A549 treated with ZK216348 at 1 μM for 4 hours (cell line): ENCODE measurements at places on chromosomes 4 and X. TPM values are rescaled to one million over a fixed set of nuclear protein-coding genes. Genes with fewer than 3 reads are reported as not detected.

The PHF8 gene
- 9.4 to 14.6 TPM (median 12.8 TPM) in 5 replicates for total RNA-seq

The UNC5C gene
- total RNA-seq, result not detected in 5 replicates

The MAGEA10 gene
- total RNA-seq, result not detected in 5 replicates

The MAGEB10 gene
- not detected in 5 replicates for total RNA-seq

The OTC gene
- not detected in 5 replicates for total RNA-seq

The SPARCL1 gene
- not detected in 5 replicates for total RNA-seq

The EPGN gene
- total RNA-seq, result not detected in 5 replicates

The SSX4 gene
- not detected in 5 replicates for total RNA-seq

The POU3F4 gene
- total RNA-seq, result not detected in 5 replicates

The CT83 gene
- total RNA-seq, result not detected in 5 replicates

The PCSK1N gene
- 14.2 to 57.6 TPM (median 52.0 TPM) in 5 replicates for total RNA-seq

The OPRPN gene
- not detected in 5 replicates for total RNA-seq

The CHRDL1 gene
- not detected in 5 replicates for total RNA-seq

The RBMX2 gene
- 29.3 to 37.8 TPM (median 30.7 TPM) in 5 replicates for total RNA-seq

The CT55 gene
- not detected in 5 replicates for total RNA-seq

The FAM241A gene
- total RNA-seq, result 0.53 to 1.2 TPM (median 0.91 TPM) in 5 replicates

The FBXO8 gene
- total RNA-seq, result 7.3 to 11.6 TPM (median 9.8 TPM) in 5 replicates

The GLRB gene
- total RNA-seq, result 0.32 to 1.5 TPM (median 0.62 TPM) in 5 replicates

The TAF7L gene
- total RNA-seq, result 0.11 TPM in 2 of 5 replicates, not detected in the others

The STS gene
- 1.6 to 2.3 TPM (median 2.0 TPM) in 5 replicates for total RNA-seq

The TRMT10A gene
- total RNA-seq, result 3.8 to 5.2 TPM (median 4.3 TPM) in 5 replicates

The SMS gene
- total RNA-seq, result 190 to 237 TPM (median 200 TPM) in 5 replicates

The REPS2 gene
- total RNA-seq, result 0.50 to 2.2 TPM (median 0.81 TPM) in 5 replicates

The SSX3 gene
- not detected in 5 replicates for total RNA-seq
